SK-N-SH treated with all-trans-retinoic acid at 6 μM for 48 hours (cell line): ENCODE measurements at places on chromosomes 6 and 20.

- peak; percentile 45; the same call in 1 of the 3 replicates for ATAC-seq
Measured at GRCh38 chr6:56245903-56246351, 1.5 kb downstream of the COL21A1 start.

- ATAC-seq, result peak; percentile 86
Measured at GRCh38 chr20:54123587-54124180, 50.1 kb downstream of the CYP24A1 start.

DNA sequence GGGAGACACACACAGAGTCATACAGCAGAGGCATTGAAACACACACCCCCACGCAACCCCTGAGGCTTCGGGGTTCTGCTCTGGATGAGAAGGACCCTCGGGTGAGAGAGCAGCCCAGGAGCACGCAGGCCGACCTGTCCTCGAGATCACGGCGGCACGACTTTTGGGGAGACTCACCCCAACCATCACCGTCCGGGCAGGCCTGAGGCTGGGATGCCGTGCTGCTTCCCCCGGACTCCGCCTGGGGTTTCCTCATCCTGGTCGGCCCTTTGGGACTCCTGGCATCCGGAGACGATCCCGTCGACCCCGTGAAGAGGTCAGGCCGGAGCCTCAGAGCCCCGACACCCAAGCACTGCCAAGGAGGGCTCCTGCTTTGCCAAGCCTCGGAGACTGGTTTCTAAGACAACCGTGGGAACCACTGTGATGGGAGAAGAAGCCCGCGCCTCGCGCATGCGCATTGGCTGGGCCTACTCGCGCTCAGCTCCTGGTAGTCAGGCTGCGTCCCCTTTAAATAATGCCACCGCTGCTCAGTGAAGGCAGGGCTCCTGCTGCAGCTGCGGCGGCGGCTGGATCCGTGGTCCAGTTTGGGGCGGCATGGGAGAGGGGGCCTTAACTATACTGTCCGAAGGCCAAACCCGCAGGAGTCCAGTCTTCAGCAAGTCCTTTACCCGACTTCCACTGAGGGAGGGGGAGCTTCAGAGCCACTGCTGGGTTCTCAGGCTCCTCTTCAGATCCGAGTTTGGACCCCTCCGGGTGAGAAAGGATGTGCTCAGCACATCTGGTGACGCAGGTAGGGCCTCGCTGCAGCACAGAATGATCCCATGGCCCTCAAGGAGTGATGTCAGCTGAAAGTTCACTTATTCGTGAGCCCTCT lies 171.4 kb upstream of the ZNF337 start:
- ATAC-seq, result peak; percentile 66

- peak; percentile 81 for ATAC-seq
Measured at GRCh38 chr6:2970753-2971419, 481 bp downstream of the SERPINB6 start.

DNA sequence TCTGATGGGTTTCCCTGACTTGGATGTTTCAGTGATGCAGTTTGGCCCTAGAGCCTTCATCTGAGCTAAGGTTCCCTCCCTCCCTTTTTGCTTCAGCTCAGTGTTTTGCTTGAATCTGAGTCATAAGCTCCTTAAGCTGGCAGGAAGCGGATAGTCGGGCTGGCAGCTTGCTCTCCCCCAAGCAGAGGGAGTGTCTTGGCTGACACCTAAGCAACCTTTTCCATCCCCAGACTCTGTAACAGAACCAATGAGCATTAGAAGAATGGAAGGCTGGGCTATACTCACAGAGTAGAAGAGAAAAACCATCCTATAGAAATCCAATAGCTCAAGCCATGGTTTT lies 98.3 kb downstream of the HAO1 start:
- peak; percentile 94 for ATAC-seq

GRCh38 chr6:21599051-21599696 lies 5.6 kb downstream of the SOX4 start:
- no peak for ATAC-seq

DNA sequence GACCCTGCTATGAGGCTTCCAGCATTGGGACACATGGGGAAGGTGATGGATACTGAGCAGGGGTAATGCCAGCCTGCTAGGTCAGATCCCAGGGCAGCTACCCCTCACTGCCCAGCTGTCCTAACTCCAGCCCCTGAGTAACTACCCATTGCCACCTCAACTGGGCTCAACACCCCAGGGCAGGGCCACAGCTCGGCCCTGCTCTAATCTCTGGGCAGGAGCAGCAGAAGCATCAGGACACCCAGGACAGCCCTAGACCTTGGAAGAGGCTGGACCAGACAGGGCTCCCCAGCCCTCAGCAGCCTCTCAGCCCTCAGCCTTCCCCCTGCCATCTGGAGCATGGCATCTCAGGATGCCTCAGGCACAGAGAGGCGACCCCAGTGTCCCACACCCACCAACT lies 67.4 kb upstream of the TOP1 start:
- ATAC-seq, result no peak

DNA sequence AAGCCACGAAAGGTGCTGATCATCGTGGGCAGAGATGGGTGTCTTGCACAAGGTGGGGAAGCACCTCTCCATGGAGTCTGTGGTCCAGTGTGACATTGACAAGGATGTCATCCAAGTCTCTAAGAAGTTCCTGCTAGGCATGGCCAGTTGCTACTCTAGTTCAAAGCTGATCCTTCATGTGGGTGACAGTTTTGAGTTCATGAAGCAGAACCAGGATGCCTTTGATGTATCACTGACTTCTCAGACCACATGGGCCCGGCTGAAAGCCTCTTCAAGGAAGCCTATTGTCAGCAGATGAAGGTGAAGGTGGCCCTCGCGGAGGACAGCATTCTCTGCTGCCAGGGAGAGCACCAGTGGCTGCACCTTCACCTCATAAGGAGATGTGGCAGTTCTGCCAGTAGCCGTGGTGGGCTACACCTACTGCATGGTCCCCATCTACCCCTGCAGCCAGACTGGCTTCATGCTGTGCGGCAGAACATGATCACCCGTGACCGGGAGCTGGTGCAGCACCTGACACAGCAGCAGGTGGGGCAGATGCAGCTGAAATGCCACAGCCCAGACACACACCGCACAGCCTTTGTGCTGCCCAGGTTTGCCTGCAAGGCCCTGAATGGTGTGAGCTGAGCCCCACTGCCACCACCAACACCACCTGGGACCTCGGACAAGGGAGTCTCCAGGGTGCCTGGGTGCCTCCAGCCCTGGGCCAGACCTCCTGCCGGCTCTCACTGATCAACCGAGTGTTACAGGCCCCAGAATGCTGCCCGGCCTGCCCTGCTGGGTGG lies 75.0 kb upstream of the SULF2 start:
- no peak for ATAC-seq
